ENCODE measurements at places on chromosomes 3 and 15. TPM values are rescaled to one million over a fixed set of nuclear protein-coding genes. Genes with fewer than 3 reads are reported as not detected.

TMCO5A gene
- total RNA-seq = not detected

PRR20G gene
- total RNA-seq = not detected

PLCL2 gene
- total RNA-seq = 19.1 TPM

DNA sequence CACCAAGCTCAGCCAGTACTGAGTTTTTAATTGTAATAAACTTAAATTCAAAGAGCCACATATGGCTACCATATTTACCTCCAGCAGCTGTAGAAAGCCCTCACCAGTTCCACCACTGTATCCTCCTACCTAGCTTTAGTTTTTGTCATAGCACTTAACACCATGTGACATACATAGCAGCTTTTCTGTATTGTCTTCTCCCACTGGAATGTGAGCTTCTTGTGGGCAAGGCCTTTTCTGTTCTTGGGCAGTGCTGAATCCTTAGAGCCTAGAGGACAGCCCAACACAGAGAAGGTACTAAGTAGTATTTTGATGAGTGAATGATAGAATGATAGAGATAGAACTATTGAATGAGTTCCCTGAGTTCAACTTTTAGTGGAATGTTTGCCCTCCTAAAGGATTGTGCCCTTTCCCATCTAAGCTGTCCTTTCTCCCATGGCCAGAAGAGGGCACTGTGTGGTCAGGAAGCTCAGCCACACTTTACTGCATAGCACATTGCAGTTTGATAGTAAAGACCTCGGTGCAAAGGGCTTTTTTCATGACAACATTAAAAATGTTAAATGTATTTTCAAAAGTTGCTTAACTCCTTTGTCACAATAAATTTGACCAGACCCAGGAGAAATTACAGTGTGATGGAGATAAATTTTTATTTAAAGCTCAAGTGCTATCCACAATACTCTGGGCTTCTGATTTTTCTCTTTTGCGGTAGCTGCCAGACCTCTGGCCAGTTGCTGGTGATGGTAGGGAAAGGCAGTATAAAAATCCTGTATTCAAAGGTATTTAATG, 115.8 kb downstream of the GHSR start:
- peak; percentile 73 for DNase-seq
- H3K27ac ChIP-seq = no peak overlapping the region

- H3K27ac ChIP-seq = no peak overlapping the region
- H3K4me3 ChIP-seq = no peak overlapping the region
- no peaks in the 10 kb centered on the region for H3K27me3 ChIP-seq
- H3K36me3 ChIP-seq = no peaks in the 10 kb centered on the region
- H3K4me1 ChIP-seq = no peaks in the 10 kb centered on the region
These were observed 40.7 kb downstream of the GASK1A start for GRCh38 chr3:43019826-43020225.

CALML4 gene
- 17.4 TPM for total RNA-seq

SENP8 gene
- total RNA-seq = 4.8 TPM

KBTBD12 gene
- 1.4 TPM for total RNA-seq

DNA sequence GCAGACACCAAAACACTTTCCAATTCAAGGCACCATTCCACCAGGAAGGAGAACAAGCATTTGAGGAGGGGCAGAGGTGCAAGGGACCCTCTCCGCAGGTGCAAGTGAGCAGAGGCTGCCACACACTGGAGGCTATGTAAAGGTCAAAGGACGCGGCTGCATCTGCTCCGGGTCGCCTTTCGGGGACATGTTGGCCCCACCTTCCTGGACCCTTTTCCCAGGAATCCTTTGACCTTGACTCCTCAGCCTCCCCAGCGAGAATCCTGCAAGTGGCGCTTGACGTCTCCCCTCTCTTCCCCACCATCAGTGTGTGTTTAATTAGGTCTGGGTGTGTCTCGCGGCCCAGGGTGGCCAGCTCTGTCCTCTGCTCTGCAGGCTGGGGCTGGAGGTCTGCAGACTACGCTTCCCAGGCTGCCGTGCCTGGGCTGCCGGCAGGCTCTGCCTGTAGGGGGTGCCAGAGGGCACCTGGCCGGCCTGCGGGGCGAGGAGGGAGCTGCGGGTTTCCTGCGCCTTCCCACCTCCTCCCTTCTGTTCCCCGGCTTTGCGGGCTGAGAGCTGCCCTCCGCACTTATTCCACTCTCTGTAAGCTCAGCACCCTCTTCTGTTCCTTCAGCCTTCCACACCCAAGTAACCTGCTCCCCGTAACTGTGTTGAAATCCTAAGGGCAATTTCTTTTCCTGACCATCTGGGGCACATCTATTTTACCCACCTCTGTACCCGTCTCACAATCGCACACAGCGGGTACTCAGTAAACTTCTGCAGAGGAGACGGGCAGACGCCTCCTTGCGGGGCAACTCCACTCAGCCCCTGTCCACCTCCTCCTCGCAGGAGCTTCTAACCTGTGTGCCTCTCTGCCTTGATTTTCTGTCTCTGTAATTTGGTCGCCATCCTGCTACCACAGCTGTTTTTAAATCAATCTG, 129.8 kb downstream of the NSMCE3 start:
- no peaks in the 10 kb centered on the region for H3K27me3 ChIP-seq
- H3K27ac ChIP-seq = no peak overlapping the region
- H3K36me3 ChIP-seq = no peaks in the 10 kb centered on the region
- H3K4me1 ChIP-seq = no peaks in the 10 kb centered on the region
- peak; percentile 86 for DNase-seq

- no peak overlapping the region for H3K27ac ChIP-seq
- peaks cover 7% of the 10 kb centered on the region for H3K4me1 ChIP-seq
- no peaks in the 10 kb centered on the region for H3K36me3 ChIP-seq
- H3K27me3 ChIP-seq = no peaks in the 10 kb centered on the region
These were observed 48.3 kb upstream of the TIPARP start for GRCh38 chr3:156626104-156626503.

Data from kidney (tissue), 22 donors.